A549 treated with Hydrocortisone at 1 μM for 4 hours (cell line): ENCODE measurements at places on chromosomes 11 and 22. TPM values are rescaled to one million over a fixed set of nuclear protein-coding genes. Genes with fewer than 3 reads are reported as not detected.

The NDUFV1 gene
- 138 to 151 TPM (median 143 TPM) in 5 replicates for total RNA-seq

The KIRREL3 gene
- total RNA-seq = 9.7 to 12.0 TPM (median 10.3 TPM) in 5 replicates

The ARHGAP8 gene
- total RNA-seq = 1.1 to 3.0 TPM (median 2.1 TPM) in 5 replicates

The POU2AF1 gene
- total RNA-seq = not detected in 5 replicates

The GRAP2 gene
- total RNA-seq = not detected in 5 replicates

The YAP1 gene
- total RNA-seq = 54.6 to 74.2 TPM (median 71.3 TPM) in 5 replicates

The OR51B4 gene
- total RNA-seq = not detected in 5 replicates

The OR52I2 gene
- total RNA-seq = not detected in 5 replicates

The MUC5AC gene
- total RNA-seq = 1.2 to 1.8 TPM (median 1.5 TPM) in 5 replicates

The OR5B21 gene
- total RNA-seq = not detected in 5 replicates

The MPZL2 gene
- total RNA-seq = 0.03 to 0.15 TPM (median 0.08 TPM) in 4 of 5 replicates, not detected in the other

The RIMBP3C gene
- total RNA-seq = 0.12 to 0.30 TPM (median 0.14 TPM) in 5 replicates

The KCNE3 gene
- not detected in 5 replicates for total RNA-seq

The YPEL1 gene
- total RNA-seq = 0.14 to 0.47 TPM (median 0.23 TPM) in 5 replicates

The DRD4 gene
- total RNA-seq = 0.10 to 0.31 TPM (median 0.22 TPM) in 5 replicates

The CALCA gene
- 0.06 to 0.15 TPM in 2 of 5 replicates, not detected in the others for total RNA-seq

The PKNOX2 gene
- 0.03 to 0.07 TPM (median 0.03 TPM) in 3 of 5 replicates, not detected in the others for total RNA-seq

The GLYAT gene
- not detected in 5 replicates for total RNA-seq

The DEFB131B gene
- not detected in 5 replicates for total RNA-seq

The KRTAP5-7 gene
- total RNA-seq = not detected in 5 replicates

The KRTAP5-10 gene
- not detected in 5 replicates for total RNA-seq

The CTTN gene
- 205 to 247 TPM (median 211 TPM) in 5 replicates for total RNA-seq
